Femur (tissue), 1 donor: ENCODE measurements at places on chromosomes 1 and 21.

DNA sequence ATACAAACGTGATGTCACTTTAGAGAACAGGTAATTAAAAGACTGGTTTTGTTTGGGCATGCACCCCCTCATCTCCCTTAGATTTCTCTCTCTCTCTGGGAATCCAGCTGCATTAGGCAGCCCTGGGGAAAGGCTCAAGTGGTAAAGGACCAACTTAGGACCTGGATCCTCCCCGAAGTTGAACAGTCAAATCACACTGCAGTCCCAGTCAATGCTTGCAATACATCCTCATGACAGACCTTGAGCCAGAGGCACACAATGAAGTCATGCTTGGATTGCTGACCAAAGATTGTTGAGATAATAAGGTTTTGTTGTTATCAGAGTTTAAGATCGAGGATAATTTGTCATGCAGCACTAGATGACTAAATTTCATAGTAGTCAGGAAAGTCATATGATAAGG, 1285.8 kb upstream of the NCAM2 start:
- DNase-seq: no peak

DNA sequence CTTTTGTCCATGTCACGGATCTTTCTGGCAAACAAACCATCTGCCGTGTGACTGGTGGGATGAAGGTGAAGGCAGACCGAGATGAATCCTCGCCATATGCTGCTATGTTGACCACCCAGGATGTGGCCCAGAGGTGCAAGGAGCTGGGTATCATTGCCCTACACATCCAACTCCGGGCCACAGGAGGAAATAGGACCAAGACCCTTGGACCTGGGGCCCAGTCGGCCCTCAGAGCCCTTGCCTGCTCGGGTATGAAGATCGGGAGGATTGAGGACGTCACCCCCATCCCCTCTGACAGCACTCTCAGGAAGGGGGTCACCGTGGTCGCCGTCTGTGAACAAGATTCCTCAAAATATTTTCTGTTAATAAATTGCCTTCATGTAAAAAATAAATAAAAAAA, 35.9 kb upstream of the NBL1 start:
- no peak for DNase-seq

- no peak for DNase-seq
Measured at GRCh38 chr1:246226041-246226440, 281.0 kb downstream of the SMYD3 start.

DNA sequence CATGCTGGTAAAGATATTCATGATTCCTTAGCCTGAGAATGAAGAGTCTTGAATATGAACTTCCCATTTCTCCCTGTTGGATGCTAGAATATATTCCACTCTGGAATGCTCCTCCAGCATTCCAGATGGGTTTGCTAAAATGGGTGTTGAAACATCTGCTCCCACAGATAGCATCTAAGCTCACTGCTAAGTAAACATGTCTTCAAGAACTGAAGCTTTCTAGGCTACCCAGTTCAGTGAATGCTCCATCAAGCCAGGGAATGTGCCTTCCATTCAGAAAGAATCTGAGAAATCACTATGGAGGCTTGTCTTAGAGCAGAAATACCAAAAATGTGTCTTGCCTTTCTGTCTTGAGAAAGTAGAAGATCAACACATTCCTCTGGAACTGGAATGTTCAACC, 81.1 kb downstream of the TNFSF18 start:
- no peak for DNase-seq

DNA sequence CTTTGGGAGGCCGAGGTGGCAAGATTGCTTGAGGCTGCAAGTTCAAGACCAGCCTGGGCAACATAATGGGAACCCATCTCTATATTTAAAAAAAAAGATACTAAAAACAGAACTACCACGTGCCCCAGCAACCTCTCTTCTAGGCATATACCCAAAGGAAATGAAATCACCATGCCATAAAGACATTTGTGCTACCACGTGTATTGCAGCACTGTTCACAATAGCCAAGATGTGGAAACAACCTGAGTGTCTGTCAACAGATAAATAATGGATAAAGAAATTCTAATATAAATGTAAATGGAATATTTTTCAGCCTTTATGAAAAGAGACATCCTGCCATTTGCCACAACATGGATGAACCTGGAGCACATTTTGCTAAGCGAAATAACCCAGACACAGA, 128.6 kb downstream of the PCNX2 start:
- DNase-seq: no peak

- no peak for DNase-seq
Measured at GRCh38 chr1:28031173-28031572, 57.2 kb downstream of the EYA3 start.

- DNase-seq: no peak
Measured at GRCh38 chr1:35810096-35810881, 2.5 kb downstream of the AGO4 start.

DNA sequence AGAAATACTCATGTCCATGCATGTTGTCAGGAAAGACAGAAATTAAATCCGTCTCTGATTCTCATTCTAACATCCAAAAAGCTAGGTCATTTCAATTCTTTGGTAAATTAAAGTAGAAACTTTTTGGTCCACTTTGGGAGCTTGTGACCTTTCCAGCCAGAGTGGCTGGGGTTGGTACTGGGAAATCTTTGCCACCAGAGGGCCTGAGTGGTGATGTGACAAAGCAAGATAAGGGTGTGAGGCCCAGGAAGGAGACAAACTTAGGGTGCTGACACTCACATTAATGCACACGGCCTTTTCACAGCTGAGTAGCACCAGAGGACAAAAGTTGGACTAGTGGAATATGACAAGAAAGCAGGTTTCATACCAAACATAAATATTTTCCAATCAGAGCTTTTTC, 144.3 kb downstream of the DNM3 start:
- DNase-seq: no peak

DNA sequence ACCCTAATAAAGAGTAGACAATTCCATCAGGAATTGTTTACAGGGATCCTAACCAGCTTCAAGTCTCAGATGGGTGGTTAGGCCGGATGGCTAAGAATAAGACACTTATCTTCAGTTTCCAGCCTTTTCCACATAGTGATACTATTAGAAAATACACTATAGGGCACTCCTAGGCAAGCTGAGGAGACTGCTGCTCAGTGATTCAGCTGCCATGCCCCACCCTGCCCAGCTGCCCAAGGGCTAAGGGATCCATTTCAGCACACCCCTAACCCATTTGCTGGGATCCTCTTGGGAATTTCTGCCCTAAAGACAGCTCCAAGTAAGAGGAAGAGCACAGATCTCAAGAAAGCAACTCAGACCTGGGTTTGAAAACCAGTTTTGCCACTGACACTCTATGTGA, 31.9 kb downstream of the PLPP3 start:
- no peak for DNase-seq

DNA sequence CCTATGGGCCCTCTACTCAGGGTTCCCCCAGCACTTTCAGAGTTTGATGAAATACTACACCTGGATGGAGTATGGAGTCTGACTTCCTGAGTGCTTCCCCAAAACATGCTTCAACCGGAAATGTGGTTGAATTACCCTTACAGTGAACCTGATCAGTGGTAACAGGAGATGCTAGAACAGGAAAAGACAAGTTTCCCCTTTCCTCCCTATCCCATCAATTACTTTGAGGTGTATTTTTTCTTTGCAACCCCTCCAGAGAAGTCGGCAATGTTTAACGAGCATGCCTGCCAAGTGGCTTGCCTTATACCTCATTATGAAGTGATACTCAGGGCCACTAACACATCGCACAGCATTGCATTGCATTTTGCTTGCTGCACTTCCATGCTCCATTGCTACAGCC, 7.0 kb downstream of the KRTAP15-1 start:
- no peak for DNase-seq

GRCh38 chr1:192639607-192640368, 3.8 kb downstream of the RGS13 start:
- no peak for DNase-seq

- DNase-seq: no peak
Measured at GRCh38 chr1:232363008-232363407, 266.9 kb downstream of the SIPA1L2 start.

DNA sequence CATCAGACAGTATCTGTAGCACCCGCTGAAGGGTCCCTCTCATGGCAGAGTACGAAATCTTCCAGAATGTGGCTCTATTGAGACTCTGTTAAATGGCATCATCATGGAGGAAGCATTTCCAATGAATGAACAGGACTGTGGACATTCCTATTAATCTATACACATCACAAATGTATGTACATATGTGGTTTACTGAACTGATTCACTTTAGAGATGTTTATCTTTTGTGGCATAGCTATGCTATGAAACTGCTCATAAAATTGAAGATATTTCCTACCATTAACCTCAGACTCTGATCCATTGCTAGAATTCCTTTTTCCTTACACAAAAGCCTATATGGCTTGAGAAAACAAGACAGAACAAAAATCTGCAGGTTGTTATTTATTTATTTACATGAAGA, 259.6 kb upstream of the RRP15 start:
- DNase-seq: no peak

DNA sequence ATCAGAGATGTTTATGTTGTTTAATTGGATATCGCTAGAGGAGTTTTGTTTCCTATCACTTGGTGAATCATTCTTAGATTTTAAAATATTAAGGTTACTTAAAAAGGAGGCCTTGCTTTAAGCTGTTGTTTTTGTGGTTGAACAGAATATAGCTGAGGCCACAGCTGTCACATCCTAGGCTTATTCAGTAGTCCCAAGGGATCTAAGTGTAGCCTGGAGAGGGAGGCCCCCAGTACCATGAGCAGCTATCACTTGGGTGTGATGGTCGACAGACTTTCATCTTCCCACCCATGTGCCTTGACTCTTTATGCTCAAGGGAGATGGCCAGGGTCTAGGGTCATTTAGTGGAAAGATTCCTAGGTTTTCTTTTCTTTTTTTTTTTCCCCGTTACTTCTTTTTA, 278.7 kb downstream of the HHAT start:
- no peak for DNase-seq

GRCh38 chr1:212899845-212900244, 41.8 kb downstream of the FLVCR1 start:
- DNase-seq: no peak

GRCh38 chr1:96236156-96236739, 485.3 kb upstream of the PTBP2 start:
- peak; percentile 29 for DNase-seq

DNA sequence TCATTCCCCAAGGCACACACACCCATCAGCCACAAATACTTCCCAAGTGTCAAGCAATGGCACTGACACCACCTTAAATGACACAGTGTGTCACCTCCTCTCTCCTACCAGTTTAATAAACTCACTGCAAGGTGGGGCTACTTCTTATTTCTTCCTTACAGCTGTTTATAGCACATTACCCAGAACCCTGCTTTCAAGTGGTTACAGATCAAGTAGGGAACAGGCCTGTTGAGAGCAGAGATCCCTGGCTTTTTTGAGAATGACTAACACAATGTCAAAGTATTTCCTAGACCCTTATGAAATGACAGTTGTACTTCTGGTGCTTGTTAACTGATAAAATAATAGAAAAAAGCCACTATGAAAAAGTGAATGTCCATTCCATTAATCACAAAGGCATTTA, 19.8 kb downstream of the ZBTB17 start:
- DNase-seq: no peak

DNA sequence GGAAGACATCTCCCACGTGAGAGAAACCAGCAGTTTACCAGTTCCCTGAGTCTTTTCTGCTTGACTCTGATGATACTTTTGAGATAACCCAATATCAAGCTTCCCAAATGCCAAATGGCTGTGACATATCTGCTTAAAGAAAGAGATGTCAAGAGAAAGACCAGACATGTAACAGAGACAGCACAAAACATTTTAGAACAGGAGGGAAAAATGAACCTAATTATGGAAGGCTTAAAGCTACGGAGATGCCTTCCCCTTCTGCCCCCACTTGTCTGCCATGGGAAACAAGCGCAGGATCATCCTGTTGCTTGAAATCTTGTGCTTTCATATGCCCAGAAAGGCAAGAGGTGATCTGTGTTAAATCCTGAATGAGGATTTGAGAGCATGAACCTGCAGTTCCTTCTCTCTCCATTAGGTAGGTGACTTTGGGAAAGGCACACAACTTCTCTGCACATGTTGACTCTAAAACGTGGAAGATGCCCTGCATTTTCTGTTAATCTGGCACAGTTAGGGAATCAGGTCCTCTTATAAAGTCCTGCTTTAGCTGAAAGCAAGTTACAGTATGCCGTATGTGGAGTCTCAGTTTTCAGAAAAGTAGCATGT, 46.7 kb upstream of the MTR start:
- no peak for DNase-seq

GRCh38 chr1:230085178-230085515, 18.1 kb downstream of the GALNT2 start:
- DNase-seq: no peak

- no peak for DNase-seq
Measured at GRCh38 chr1:89262643-89263042, 10.0 kb downstream of the GBP5 start.
